ENCODE measurements at places on chromosomes 11 and 22.

DNA sequence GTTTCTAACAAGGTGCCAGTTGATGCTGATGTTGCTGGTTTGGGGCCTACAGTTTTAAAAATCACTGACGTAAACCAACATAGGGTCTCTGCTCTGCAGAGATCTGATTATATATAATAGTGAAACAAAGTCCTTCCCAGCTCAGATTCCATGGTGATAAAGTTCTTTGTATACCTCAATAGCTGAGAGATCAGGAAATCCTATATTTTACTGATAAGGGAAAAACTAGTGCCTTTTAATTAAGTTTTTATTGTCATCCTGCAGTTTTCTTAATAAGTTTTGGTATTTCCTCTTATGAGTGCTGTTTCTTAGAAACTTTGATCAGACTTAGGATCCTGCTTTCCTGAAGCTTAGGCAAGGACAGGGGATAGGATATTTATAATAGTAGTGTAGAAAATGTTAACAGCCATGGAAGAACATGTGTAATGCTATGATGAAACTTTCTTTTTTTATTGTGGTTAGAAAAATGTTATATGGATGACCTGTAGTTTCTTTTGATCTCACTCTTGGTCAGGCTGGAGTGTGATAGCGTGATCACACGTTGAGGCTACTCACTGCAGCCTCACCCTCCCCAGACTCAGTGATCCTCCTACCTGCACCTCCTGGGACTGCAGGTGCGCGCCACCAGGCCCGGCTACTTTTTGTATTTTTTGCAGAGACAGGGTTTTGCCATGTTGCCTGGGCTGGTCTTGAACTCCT is 14.1 kb downstream of the CAPRIN1 start:
- DNase-seq, result no peak

DNA sequence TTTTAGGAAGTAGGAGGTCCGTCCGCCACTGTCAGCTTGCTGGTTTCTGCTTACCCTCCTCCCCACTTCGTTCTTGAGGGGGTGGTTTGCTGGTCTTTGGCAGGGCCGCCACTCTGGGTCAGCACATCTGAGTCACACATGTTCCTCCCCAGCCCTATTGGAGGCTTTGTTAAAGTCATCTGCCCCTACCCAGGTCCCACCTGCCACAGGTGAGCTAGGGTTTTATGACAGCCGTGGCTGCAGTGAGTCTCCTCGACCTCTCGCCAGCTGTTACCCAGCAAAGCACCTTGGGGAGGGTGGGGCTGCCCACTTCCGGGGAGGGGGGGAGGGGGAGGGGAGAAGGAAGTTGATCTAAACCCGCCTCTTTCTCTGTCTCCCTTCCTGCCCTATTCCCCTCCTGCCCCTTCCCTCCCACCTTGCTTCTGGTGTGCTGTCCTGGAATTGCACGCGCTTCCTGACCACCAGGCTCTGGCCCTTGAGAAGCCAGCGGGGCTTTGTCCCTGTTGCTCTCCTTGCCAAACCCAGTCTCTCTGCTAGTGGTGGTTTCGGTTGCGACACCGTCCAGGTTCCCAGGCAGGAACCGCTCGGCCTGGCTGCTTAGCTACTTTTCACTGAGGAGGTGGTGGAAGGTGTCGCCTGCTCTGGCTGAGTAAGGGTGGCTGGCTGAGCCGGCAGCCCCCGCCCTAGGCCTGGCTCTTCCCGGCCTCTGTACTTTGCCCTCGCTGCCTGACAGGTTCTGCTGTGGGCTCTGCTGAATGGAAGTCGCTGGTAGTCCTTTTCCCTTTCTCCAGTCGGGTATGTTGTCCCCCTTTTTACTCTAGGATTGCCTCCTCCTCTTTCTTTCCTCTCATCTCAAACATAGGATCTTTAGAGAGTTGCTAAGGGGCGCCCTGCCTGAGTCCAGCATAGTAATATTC is 28.5 kb downstream of the RCOR2 start:
- peak; percentile 76 for DNase-seq

DNA sequence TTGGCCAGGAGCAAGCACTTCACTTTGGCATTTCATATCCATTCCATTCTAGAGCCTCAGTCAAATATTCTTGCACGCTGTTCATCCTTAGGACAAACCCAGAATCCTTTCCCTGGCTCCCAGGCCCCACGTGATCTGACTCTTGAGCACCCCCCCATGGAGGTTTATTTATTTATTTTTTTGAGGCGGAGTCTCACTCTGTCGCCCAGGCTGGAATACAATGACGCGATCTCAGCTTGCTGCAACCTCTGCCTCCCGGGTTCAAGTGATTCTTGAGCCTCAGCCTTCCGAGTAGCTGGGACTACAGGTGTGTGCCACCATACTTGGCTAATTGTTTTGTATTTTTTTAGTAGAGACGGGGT is 12.7 kb upstream of the TSGA10IP start:
- DNase-seq, result no peak

- no peak for DNase-seq
Measured at GRCh38 chr11:45922425-45923082, at the start of gene LARGE2. TSS of gene LARGE2 (plus strand) at chr11:45922656. CDS start at chr11:45922883, 227 bp downstream.

DNA sequence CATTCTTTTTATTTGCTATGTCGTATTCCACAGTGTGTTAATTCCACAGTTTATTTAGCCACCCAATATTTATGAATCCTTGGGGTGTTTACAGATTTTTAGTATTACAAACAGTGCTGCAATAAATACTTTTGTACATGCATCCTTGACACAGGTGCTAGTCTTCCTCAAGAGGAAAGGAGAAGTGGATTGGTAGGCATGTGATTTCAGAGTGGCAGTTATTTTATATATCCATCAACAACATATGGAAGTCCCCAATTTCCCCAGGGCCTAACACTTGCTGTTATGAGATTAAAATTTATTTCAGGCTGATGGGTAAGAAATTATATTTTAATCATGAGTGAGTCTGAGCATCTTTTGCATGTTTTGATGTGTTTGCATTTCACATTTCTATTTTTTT is 17.9 kb downstream of the TRIM44 start:
- DNase-seq, result no peak

- no peak for DNase-seq
Measured at GRCh38 chr11:23111527-23111926, 251.3 kb upstream of the CCDC179 start.

DNA sequence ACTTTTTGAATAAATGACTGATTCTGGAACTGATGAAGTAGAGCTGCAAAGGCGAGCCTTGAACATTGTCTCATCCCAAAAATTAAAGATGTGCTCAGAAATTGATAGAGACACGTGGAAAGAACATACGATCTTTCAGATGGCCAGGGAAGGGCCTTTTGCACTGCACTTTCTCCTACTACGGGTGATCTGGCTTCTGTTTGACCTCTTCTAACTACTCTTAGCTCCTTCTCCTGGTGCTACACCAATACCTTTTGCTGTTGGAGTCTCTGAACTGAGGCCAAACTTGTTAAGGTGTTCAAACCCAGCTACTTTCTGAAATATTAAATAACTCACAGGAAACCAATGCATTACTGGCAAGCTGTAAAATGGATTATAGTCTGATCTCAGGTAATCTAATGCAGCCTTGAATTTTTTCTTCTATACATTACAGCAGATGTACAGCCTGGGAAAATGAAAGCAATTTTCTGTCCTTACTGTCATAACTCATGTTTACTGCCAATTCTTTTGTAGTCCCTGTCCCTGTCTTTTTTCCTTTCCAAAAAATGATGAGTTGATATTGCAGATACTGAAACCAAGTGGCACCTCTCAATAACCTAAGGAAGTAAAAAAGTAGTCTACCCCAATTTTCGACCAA is 1086.1 kb upstream of the CNTN5 start:
- DNase-seq, result no peak

- DNase-seq, result no peak
Measured at GRCh38 chr11:7630002-7630401, 43.3 kb downstream of the CYB5R2 start.

DNA sequence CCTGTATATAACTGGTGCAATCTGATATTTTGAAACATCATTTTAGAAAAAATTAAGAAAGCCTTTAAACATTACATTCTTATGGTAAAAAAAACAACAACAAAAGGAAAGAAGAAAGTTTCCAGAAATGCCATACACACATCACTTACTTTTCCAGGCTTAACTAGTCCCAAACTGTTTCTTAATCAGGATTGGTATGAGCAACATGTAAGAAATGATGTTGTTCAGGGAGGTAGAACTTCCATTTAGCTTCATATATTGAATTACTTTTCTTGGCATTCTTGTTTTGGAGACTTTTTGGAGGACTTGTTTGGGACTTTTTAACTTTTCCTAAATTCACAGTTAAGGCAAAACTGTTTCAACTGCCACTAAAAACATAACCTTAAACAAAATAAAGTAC is 791.5 kb downstream of the METTL15 start:
- DNase-seq, result no peak

GRCh38 chr11:79413268-79413667 is 27.6 kb downstream of the TENM4 start:
- peak; percentile 83 for DNase-seq

All from ureter (tissue), 1 donor.